Activated CD4-positive, alpha-beta T cell treated with anti-CD3 and anti-CD28 coated beads, Interleukin-2, amount 50 U/mL, for 16 hours (primary cell): ENCODE measurements at places on chromosomes 1 and 21.

GRCh38 chr1:219149009-219149577 is 24.6 kb upstream of the LYPLAL1 start:
- DNase-seq = no peak

DNA sequence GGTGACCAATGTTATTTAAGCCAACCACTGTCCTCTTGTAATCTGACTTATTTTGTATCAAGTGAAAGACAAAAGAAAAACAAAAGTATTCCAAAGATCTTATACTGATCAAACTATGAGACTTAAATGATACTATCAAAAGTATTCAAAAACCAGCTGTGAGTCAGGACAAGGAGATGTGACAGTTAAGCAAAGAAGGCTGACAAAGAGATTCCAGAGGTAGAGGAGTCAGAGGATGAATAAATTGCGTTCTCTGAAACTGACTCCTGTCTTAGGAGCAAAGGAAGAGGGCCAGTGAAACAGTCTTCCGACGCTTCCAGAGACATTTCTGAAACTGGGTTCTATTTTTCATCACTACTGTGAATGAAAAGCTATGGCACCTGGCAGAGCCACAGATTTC is 20.9 kb downstream of the TMEM50B start:
- no peak for DNase-seq

GRCh38 chr1:39959651-39960333 is 4.8 kb downstream of the MFSD2A start:
- DNase-seq = no peak

DNA sequence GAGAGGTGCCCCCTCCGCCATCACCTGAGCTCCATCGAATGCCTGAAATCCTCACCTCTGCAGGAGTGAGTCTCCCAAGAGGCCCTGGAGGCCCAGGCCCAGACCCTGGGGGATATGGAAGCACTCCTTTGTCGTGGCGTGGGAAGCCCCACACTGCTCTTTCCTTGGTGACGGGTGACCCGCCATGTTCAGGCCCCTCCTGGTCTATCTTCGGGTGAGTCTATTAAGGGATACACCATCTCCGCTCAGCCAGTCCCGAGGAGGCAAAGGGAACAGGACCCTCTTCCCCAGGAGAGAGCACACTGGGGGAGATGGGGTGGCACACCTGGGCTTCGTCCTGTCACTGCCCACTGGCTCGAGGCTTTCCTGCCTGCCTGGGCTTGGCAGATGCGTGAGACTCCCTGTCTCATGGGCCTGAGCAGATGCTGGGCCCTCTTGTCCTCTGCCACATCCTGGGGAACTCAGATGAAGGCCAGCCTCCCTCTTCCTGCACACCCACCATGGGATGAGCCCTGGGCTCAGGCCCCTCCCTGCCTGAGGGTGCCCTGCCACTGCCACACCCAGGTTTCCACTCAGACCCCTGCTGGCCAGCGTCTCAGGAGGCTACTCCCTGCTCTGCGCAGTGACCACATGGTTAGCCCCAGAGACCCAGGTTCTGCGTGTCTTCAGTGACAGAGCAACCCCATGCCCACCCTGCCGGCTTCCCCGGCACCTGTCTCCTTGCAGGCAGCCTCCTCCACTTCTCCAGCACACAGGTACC is 3.8 kb upstream of the NPHP4 start:
- DNase-seq = no peak

- no peak for DNase-seq
Measured at GRCh38 chr1:149936170-149936991, at the start of gene MTMR11. TSS of gene MTMR11 (minus strand) at chr1:149936879. CDS start at chr1:149936647, 232 bp downstream.
